EH (cell line): ENCODE measurements at places on chromosomes 11 and 22.

DNA sequence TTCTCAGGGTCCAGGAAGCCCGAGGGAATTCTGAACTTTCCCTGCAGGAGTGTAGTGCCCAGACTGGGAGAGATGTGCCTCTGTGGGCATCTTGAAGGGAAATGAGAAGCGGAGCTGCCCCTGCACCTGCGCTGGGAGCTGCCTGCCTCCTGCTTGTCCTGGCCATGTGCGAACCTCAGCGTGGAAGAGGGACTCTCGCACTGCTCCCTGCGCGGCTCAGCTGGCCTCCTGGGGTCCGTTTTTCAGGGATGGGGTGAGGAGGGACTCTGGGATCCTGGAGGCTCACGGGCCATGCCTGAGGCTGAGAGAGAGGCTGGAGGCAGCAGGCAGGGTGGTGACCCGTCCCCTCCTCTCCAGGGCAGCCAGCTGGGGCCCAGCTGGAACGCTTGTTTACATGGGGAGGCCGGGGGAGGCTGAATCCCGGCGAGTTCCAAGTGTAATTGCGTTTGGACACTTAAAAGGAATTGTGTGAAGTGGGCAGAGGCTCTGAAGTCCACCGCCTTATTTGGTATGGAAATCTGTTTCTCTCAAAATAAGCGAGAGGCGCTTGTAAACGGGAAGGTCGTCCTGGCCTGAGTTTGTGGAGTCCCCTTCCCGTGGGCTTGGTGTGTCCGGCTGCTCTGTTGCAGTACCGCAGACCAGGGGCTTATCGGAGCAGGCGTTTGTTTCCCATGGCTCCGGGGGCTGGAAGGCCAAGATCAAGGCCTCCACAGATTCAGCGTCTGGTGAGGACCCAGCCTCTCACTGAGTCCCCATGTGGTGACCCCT, 1.2 kb upstream of the MRGPRF start:
- DNase-seq = peak; percentile 50

DNA sequence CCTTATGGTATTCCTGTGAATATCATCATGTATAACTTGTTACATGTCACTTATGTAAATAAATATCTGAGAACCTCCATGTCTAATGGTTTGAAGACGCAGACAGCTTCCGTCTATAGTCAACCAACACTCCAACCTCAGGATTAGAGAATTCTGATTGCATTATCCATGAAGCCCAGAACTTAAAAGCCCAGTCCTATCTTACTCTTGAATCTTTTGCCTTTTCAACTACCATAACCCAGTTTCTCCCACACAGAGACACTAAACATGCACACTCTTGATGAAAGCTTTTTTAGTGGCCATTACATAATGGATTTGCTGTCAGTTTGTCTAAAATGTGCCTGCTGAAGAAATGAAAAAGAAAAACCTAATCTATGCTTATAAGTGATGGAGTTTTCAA, 1219.2 kb downstream of the LRRC4C start:
- DNase-seq = no peak

- DNase-seq = peak; percentile 53
Measured at GRCh38 chr22:39117585-39118191, 20.6 kb downstream of the APOBEC3H start.

DNA sequence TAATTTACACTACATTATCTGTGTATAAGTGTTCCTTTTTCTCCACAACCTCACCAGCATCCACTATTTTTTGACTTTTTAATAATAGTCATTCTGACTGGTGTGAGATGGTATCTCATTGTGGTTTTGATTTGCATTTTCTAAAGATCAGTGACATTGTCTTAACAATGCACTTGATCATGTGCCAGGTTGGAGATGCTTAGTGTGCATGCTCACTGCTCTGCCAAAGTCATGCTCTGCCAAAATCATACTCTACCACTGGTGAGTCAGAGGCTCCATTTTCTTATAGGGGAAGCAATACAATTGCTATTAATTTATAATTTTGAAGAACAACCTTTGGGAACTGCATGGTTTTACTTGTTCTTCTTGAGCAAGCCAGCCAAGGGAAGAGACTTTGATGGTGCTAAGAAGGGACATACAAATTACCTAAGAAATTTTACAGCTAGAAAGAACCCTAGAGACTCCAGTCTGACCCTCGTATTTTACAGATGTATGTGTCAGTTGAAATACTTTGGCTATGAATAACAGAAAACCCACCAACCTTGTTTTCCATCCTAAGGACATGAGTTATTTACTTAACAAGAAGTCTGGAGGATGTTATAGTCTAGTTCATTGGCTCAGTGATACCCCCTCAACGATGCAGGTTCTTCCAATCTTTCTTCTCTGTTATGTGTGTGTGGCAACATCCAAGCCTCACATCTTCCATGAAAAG, 368.9 kb downstream of the DDX10 start:
- peak; percentile 94 for DNase-seq

DNA sequence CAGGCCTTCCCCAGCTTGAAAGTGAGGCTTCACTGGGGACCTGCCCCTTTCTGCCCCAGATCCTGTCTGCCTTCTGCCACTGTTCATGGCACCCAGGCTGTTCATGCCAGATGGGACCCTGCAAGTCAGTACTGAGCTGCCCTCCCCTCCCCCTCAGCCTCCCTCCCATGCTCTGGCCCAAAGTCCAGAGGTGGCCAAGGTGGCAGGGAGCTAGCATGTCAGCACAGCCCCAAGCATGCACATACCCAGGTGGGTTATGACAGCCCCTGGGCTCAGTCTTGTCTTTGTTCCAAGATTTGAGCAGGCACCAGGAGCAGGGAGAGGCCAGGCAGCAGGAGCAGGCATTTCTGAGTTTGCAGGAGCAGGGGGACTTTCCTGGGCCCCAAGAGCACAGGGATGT, 44.1 kb downstream of the DDIAS start:
- DNase-seq = no peak

GRCh38 chr11:64801561-64802369, 1.2 kb downstream of the MAP4K2 start:
- DNase-seq = no peak

- peak; percentile 26 for DNase-seq
Measured at GRCh38 chr11:41498726-41499125, 39.3 kb upstream of the LRRC4C start.

GRCh38 chr11:98056945-98057344, 963.8 kb upstream of the CNTN5 start:
- DNase-seq = no peak

DNA sequence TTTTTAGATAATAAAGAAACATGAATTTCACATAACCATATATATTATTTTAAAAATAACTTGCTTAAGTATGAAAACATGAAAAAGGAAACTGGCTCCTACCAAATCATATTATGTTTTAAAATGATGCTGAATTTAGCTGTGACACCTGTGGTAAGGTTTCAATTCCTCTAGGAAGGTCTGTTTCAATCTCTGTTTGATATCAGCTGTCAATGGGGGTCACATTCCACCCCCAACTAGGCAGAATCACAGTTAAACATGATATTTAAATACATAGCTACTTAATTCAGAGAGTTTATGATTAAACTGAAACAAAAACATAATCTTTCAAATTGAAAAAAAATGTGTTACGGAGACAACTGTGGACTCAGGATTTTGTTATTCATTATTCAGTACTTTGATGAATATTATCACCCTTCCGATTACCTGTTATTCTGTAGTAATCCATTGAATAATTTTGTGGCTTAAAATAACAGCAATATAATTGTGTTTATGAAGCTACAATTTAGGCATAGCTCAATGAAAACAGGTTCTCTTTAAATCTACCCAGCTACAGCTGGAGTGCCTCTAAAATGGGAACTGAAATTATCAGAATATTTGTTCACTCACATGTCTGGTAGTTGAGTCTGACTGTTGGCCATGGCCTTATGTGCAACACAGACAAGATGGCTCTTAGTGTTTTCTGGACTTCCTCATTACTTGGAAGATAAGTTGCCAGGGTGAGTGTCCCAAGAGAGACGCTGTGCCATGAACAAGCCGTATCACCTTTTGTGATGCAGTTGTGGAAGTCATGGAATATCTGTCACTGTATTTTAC, 244.6 kb upstream of the ANO3 start:
- no peak for DNase-seq

GRCh38 chr22:44677353-44677840, 24.6 kb upstream of the PRR5 start:
- no peak for DNase-seq

DNA sequence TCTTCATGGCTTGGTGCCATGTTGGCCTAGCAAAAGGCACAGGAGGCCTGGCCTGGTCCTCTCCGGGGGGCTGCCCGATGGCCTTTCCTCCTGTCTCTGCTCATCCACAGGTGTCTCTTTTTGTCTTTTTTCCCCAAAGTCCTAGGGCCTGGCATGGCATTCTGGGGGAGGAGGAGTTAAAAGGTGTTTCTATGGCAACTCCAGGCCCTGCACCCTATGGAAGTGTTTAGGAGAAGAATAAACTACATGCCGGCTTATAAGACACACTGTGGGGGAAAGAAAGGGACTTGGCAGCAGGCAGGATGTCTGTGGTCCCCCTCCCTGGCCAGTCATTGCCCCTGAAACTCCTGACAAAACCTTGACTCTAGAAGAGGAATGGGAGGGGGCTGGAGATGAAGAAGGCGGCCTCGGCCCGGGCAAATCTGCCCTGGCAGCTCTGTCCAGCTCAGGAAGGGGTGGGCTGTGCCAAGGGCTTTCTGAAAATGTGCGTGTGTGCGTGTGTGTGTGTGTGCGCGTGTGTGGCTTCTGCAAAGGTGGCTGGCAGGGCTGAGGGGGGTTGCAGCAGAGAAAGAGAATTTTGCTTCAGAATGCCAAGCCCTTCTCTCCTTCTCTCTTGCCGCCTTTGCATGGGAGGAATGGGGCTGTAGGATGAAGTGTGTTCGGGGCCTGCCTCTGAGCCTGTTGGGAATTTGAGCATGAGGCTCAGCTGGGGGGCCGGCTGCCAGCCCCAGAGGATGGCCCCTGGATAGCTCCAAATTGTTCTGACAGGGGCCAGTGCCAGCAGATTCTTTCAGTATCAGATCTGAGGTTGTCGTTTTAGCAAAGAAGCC, 3.2 kb downstream of the TIMP3 start:
- no peak for DNase-seq

DNA sequence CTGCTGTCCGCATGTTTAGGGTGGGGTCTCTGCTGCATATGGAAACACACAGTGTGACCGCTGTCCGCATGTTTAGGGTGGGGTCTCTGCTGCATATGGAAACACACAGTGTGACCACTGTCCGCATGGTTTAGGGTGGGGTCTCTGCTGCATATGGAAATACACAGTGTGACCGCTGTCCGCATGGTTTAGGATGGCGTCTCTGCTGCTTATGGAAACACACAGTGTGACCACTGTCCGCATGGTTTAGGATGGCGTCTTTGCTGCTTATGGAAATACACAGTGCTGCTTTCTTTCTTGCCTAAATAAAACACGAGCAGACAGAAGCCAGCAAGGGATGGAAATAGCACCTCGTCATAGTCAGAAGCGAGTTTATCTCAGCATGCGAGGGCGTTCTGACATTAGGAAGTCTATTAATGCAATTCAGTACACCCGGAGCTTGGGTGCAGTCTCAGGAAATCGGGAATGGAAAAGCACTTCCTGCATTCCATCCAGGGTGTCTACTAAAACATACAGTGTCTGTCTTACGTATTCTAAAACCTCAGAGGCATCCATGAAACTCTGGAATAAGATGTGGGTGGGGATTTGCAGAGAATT, 32.6 kb upstream of the TOLLIP start:
- DNase-seq = peak; percentile 51

GRCh38 chr11:86559311-86559945, 113.0 kb downstream of the ME3 start:
- peak; percentile 91 for DNase-seq

DNA sequence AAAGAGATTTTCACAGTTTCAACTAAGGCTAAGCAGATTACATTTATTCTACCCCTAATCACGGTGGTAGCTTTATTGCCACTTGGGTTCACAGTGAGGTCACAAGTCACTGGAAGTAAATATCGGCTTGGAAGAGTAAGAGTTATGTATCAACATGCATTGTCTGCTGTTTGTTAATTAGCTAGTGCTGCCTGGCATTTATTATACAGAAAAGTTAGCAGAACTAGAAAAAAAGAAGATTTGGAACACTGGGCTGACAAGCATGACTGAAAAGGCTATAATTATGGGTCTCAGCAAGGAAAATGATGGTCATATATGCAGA, 13.7 kb upstream of the RAB38 start:
- DNase-seq = no peak

DNA sequence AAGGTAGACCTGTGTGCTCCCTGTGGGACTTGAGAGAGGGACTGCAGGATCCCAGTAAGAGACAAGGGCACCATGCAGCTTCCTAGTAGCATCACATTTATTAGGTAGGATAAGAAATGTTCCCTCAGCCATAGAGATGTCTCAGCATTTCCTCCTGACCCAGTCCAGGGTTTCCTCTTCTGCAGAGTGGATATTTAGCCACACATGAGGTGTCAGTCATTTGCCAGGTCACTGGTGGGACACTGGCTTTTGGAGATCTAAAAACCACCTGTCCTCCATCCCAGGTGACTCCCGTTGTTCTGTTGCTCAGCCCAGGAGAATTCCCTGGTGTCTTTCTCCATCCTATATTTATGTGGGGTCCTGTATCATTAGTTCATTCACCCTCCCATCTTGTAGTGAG, 117.5 kb upstream of the NNMT start:
- no peak for DNase-seq

DNA sequence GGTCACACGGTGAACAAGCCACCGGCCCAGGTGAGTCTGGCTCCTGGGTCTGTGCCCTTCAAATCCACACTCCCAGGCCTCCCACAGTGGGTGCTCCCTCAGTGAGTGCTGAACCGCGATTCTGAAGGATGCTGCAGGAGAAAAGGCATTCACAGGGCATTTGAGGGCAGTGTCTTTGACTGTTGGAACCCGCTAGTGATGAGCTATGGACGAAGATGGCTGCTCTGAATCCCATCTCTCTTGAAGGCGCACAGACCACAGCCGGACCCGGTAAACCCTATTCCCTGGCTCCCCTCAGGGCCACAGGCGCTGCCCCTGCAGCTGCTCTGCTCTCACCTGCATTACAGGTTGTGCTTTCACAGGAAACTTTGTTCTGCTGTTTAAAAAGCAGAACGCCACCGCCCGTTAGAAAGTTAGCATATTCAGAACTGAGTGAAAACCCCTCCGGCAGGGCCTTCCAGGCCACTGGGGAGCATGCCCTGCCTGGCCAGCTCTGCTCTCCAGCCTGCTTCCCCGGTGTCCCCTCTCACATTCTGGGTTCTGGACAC, 3.2 kb downstream of the LRRC32 start:
- no peak for DNase-seq

DNA sequence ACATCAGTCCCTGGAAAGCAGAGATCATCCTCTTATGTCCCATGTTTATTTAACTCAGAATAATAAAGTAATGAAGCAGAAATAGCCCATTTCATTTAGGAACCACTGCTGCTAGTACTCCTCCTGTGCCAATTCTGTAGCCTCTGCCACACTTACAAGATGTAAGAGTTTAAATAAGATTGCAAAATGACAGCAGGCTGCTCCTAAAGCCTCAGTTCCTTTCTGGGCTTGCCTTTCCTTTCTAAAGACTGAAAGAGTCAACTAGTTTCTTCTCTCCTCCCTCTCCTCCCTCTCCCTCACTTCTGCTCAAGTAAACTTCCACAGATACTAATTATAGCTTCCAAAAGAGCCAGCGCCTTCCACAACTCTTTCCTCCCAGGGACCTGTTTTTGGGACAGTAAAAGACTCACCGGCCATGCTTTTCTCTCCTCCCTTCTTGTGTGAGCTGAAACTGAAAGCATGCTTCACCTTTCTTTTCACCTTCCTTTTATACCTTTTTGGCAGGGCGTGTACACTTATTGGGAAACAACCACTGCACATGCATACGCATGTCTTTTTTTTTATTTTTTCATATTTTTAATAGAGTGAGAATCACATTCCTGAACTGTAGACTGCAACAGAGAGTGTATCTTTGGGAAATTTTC, 26.1 kb upstream of the CARD16 start:
- DNase-seq = no peak
